ENCODE measurements at places on chromosomes 13 and 19. TPM values are rescaled to one million over a fixed set of nuclear protein-coding genes. Genes with fewer than 3 reads are reported as not detected.
A peak's percentile ranks its signal among the peaks of the same experiment; 100 is the strongest.

SCGB2B2 gene
- 0.30 TPM for total RNA-seq

FAM124A gene
- total RNA-seq, result 0.64 TPM

DNA sequence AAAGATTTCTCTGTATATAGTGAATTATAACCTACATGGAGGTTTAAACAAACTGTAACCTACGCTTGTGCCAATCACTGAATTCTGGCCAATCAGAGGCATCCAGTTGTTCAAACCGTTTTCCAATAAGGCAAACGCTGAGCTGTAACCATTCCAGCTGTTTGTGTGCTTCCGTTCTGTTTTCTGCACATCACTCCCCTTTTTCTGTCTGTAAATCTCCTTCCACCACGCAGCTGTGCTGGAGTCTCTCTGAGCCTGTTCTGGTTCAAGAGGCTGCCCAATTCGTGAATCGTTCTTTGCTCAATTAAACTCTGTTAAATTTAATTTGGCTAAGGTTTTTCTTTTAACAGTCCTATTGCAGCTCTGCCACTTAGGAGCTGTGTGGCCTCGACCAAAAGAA lies 552.5 kb downstream of the FGF9 start:
- no peak for DNase-seq

DNA sequence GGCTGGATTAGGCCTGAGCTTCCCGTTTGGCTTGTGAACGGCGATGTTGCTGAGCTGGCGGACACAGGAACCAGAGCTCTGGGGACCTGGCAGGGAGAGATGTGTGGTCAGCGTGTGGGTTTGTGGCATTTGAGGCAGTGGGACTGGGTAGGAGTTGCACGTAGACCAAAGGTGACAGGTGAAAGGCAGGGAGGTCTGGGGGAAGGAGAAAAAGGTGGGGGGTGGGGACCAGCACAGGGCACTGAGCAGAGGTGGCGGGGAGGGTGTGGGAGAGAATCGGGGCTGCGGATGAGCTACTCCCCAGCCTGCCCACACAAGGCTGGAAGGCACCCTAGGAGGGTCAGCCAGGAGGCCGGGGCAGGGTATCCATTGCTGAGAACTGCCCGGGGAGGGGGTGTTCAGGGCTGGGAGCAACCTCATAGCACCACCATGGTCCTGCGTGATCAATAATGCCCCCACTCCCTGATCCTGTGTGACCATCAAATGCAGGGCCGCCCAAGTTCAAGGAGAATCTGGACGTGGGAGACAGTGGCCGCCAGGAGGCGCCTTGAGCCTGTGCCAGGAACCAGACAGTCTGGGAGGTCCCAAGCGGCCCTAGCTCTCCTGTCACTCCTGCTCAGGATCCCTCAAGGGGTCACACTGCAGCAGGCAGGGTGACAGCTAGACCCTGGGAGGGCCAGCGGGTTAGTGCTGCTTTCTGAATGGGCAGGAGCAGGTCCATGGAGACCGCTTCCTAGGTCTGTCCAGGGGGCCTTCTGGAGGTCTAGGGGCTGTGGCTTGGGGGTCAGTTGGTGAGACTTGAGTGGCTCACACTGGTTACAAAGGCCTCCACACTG lies 12.8 kb upstream of the SELENOW start:
- no peak for DNase-seq

DNA sequence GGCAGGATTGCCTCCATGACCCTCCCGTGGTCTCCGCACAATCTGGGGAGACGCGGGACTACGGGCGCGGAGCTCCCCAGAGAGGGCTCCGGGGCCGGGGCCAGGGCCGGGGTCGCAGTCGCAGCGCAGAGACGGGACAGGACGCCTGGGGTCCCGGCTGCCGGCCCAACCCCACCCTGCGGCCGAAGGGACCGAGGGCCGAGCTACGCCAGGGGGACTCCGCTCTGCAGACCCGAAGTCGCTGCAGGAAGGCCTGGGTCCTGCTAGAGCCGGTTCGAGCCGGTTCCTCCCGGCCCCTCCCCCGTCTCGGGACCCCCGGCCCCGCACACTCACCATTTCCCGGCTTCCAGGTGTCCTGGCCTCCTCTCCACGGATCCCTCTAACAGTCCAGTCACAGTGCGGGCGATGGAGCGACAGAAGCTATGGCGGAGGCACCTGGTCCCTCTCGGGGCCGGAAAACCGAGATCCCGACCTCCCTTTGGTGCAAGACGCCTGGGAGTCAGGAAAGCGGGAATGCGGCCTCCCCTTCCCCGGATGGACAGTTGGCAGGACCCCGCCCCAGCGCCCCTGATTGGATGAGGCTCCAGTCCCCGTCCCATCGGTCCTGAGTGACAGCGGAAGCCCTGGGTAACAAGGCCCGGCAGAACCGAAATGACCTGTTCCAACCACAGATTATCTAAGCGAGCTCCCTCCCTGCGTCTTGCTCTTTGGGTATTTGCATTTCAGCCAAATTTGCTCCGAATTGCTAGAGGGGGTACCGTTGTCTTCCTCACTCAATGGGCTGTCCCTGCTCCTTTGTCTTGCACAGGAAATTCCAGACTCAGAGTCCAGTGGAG lies at the start of gene ZNF625:
Gene ZNF625 (minus strand): TSS at position 512 of the 836 bp plus-strand sequence. CDS start 176 bp downstream, at position 336.
- DNase-seq, result peak; percentile 29

LYL1 gene
- total RNA-seq, result 5.6 TPM

LGALS14 gene
- total RNA-seq, result not detected

GRCh38 chr19:38434549-38435051 lies 1.1 kb downstream of the RYR1 start:
- no peak for DNase-seq

MZT1 gene
- 20.9 TPM for total RNA-seq

DNA sequence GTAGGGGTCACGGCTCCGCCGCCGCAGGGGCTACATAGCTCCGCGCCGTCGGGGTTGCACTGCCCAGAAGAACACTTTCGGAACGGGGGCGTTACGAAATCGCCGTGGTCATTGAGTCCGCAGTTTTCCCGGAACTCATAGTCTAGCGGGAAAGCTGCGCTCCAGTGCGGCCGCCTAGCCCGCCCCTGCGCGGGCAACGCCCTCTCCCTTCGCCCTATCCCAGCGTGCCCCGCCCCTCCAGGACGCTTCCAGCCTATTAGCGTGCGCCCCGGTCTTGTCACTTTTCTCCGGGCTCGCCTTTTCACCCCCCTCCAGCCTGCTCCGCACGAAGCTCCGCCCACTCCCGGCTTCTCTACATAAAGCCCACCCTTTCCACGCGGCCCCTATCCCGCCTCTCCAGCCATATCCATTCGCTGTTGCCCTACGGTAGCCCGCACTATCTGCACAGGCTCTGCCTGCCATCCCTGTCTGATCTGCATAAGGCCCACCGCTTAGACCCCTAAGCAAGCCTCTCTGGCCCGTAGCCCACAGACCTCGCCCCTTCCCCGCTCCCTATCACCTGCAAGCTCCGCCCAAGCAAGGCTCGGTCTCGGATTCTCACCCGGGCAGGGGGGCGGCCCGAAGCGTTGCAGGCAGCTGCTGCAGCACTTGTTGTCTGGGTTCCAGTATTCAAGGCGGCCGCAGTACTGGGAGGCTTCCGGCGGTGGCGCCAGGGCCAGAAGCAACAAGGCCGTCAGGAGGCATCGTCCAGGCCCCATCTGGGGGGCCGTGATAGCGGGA lies 1.6 kb downstream of the IGFLR1 start:
- DNase-seq, result peak; percentile 95

DNA sequence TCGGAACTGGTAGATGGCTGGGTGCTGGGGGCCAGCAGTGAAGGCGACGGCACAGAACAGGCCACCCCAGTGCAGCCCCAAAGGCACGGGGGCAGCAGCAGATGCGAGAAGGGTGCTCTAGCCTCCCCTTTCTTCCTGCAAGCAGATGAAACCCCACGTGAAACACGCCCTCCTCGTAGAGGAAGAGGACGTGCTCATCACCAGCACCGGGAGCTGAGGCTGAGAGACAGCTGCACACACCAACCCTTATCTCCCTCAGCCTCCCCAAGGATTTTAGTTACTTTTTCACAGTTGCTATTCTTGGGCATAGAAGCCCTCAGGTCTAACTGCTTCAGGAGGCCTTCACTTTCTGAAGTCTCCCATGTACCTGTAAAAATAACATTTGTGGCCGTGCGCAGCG lies 11.9 kb downstream of the ZNF787 start:
- no peak for DNase-seq

ADPRHL1 gene
- 0.64 TPM for total RNA-seq

GRCh38 chr13:113507505-113508345 lies 17.2 kb upstream of the DCUN1D2 start:
- no peak for DNase-seq

DNA sequence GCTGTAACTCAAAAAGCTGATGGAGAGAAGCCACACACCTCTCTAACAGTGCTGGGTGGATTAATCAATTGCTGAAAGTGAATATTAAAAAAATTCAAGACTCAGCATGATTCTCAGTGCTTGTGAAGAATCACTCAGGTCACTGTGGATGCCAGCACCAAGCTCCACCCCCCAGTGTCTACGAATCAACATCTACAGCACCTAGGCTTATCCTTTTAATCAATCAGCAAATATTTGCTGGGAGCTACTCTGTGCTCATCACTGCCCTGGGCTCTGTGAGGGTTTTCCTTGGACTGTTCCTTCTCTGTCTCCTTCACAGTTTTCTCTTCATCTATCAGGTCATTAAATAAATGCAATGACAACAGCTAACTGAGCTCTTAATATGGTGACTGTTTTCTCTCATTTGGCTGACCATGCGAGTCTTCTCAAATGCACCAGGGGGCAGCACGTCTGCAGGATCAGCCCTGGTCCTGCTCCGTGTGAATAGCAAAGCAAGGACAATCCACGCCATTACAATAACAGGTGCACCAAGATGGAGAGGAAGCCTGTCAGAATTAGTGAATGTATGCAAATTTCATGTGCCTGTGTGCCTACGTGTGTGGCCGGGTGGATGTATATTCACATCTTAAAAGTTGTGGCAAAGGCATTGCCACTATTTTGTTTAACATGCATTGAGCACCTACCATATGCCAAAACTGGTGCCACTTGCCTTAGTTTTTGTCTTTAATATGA lies 14.6 kb upstream of the C13orf42 start:
- DNase-seq, result no peak

DNASE2 gene
- 21.9 TPM for total RNA-seq

- DNase-seq, result no peak
Measured at GRCh38 chr13:106597749-106598395, 29.9 kb upstream of the ARGLU1 start.

CATSPERD gene
- not detected for total RNA-seq

DNA sequence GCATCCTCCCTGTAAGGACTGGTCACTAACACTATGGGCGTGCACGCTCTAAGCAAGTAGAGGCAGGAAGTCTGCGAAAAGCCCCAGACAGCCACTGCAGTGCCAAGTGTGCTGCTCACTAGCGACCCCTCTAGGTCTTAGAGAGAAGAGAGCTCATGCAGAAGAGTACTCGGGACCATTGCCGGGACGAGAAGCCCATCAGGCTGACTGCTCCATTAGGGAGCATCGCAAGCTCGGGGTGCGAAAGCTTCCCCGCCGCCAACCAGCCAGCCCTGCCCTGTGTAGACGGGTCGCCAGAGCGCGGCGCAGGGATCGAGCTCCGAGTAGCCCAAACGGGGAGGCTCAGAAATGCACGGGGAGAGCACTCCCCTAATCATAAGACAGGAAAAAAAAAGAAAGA lies 16.6 kb downstream of the POU4F1 start:
- no peak for DNase-seq

MYH14 gene
- not detected for total RNA-seq

GRCh38 chr19:8237026-8237425 lies 27.9 kb downstream of the CERS4 start:
- DNase-seq, result no peak

- DNase-seq, result no peak
Measured at GRCh38 chr13:45167611-45168554, 33.0 kb downstream of the KCTD4 start.

- DNase-seq, result no peak
Measured at GRCh38 chr19:43684326-43684725, 14.4 kb upstream of the PLAUR start.

DNA sequence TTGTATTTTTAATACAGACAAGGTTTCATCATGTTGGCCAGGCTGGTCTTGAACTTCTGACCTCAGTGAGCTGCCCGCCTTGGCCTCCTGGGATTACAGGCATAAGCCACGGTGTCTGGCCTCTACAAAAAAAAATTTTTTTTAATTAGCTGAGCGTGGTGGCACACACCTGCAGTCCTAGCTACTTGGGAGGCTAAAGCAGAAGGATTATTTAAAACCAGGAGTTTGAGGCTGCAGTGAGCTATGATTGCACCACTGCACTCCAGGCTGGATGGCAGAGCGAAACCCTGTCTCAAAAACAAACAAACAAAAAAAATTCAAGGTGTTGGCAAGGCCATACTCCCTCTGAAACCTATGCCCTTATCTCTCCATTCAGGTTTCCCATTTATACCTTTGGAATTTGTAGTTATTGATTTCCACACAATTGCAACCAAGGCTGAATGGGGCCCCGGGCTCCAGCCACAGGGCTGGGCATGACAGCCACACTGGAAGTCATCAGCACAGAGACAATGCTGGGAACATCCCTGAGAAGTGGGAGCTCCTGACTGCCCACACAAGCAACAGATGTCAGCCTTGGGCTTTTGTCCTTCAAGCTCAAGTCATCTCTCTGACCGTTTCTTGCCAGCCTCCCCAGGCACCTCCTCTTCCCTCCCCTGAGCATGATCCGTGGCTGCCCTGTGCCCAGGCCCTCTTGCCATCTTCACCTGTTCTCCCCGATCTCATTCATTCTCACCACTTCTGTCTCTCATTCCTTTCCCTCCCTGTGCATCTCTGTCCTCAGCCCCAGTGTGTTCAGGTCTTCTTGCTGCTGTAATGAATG lies 27.2 kb upstream of the CALM3 start:
- DNase-seq, result no peak

DNA sequence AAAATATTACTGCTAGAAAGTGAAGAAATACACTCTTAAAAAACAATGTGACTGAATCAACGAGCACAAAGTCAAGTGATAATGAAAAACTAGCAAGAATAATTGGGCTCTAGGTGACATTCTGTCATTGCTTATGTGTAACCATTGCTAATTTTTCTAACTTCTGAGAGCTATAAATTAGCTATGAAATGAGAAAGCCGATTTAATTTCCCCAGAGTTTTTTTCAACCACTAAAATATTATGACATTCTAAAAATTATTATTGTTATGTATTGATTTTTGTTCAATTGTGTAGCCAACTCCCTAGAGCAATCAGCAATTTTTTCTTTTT lies 458.6 kb upstream of the ATXN8OS start:
- no peak for DNase-seq

- DNase-seq, result no peak
Measured at GRCh38 chr13:99332456-99332855, 25.3 kb upstream of the GPR183 start.

- no peak for DNase-seq
Measured at GRCh38 chr13:23672616-23673015, 102.4 kb downstream of the TNFRSF19 start.

GRCh38 chr19:50178859-50179537 lies 15.9 kb upstream of the IZUMO2 start:
- DNase-seq, result no peak

GRCh38 chr13:33025220-33025744 lies 9.1 kb downstream of the KL start:
- no peak for DNase-seq

DACH1 gene
- not detected for total RNA-seq

GRCh38 chr19:43408043-43408442 lies 6.6 kb upstream of the TEX101 start:
- no peak for DNase-seq

DNA sequence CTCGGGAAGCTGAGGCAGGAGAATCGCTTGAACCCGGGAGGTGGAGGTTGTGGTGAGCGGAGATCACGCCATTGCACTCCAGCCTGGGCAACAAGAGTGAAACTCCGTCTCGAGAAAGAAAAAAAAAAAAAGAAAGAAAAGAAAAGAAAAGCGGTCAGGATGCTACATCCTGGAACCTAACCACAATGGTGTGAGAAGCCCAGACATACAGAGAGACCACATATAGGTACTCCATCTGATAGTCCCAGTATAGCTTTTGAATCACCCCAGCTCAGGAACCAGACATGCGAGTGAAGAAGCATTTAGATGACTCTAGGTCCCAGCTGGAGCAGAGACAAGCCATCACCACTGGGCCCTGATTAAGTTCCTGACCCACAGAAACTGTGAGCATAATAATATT lies 3.2 kb downstream of the IFNL1 start:
- DNase-seq, result no peak

Data from activated T-helper 2 cell treated with anti-CD3 and anti-CD28 coated beads, Interferon-gamma antibody, Interleukin-2, Interleukin-4, amounts not matched to agents 10 μg/mL and 5 μg/mL and 100 μg/mL, durations not matched to agents 14 hours and 24 hours and 36 hours (primary cell).